Breast epithelium (tissue), 4 donors: ENCODE measurements at places on chromosomes 5 and 9. TPM values are rescaled to one million over a fixed set of nuclear protein-coding genes. Genes with fewer than 3 reads are reported as not detected.
A peak's percentile ranks its signal among the peaks of the same experiment; 100 is the strongest.

The SPATA31D4 gene
- not detected for total RNA-seq

The COL23A1 gene
- total RNA-seq: 0.32 TPM

The CCDC183 gene
- total RNA-seq: 0.64 TPM

GRCh38 chr9:137396227-137396626 lies 26.7 kb downstream of the EXD3 start:
- H3K36me3 ChIP-seq: no peaks in the 10 kb centered on the region
- H3K27me3 ChIP-seq: no peaks in the 10 kb centered on the region
- no peak overlapping the region for H3K27ac ChIP-seq
- no peak for DNase-seq
- H3K4me1 ChIP-seq: no peaks in the 10 kb centered on the region
- H3K4me3 ChIP-seq: no peak overlapping the region

DNA sequence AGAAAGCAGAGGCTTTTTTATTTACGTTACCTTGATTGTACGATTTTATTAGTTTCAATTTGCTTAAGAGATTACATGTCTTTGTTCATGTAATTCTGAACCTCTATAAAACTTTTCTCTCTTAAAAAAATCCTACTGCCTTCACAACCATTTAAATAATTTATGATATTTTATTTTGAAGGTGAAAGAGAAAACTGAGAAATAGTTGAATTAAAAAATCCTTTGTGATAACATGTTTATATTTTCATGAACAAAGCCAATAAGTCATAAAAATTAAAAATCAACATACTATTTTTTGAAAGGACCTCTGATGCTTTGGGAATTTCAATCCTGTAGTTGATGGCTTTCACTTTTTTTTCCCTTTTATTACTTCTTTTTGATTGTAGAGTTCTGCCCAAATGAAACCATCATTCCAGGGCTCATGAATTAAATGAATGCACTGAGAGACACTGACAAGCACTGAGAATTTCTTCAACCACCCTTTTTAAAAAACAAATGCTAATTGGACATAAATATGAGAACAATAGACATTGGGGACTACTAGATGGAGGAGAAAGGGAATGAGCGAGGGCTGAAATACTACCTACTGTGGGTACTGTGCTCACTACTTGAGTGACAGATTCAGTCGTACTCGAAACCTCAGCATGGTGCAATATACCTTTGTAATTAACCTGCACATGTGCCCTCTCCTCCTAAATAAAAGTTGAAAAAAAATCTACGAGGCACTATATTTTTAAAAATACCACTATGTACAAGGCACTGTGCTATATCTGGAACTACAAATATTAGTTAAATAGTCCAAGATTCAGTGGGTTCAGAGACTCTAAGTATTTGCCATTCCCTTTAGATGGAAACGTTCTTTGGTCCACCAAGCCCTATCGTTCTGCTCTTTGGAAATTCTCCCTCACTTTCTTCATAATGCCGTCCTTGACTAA lies 5.9 kb downstream of the CDKN2A start:
- no peaks in the 10 kb centered on the region for H3K4me1 ChIP-seq
- H3K4me3 ChIP-seq: no peak overlapping the region
- no peaks in the 10 kb centered on the region for H3K36me3 ChIP-seq
- no peak for DNase-seq
- H3K27me3 ChIP-seq: no peaks in the 10 kb centered on the region
- H3K27ac ChIP-seq: no peak overlapping the region

DNA sequence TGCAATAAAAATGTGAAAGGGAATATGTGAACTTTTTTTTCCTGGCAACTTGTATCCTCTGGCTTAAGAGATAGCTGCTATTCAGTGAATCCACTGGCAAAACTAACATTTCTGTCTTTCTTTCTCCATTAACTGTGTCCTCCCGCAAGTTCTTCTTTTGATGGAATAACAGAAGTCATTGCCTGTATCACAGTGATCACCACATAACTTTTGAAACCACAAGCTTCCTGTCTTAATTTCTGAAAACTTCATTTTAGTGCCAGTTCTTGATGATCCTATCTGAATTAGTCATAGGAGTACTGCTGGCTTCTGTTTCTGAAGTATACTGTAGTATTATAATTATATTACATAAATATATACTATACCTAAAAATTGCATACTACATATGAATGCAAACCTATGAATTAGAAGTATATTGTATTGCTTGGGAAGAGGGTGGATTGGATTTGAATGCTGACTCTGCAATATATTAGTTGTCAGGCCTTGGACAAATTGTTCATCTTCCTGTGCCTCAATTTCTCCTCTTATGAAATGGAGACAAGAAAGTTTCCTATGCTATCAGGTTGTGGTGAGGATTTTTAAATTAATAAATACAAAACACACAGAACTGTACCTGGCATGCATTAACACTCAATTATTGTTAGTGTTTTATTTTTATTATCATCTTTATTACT lies 441.6 kb downstream of the CETN3 start:
- DNase-seq: no peak
- no peaks in the 10 kb centered on the region for H3K4me1 ChIP-seq
- no peaks in the 10 kb centered on the region for H3K27me3 ChIP-seq
- H3K36me3 ChIP-seq: no peaks in the 10 kb centered on the region

The ZBED3 gene
- 4.8 TPM for total RNA-seq

DNA sequence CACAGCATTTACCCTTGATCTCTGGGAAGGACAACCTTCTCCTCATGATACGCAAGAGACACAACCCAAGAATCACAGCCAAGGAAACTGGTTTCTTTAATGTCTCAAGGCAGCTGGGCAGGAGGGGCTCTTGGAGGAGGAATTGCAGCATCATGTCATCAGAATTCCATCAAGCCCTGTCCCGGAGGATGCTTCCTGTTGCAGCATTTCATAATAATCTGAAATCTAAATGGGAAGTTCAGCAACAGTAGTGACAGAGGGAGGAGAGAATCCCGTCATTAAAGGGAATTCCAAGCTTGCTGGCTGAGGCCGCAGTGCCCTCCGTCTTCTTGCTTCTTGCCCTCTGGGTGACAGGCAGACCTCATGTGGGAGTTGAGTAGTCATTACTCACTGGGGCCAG lies 192.7 kb downstream of the TENT4A start:
- no peak for DNase-seq
- H3K27me3 ChIP-seq: no peaks in the 10 kb centered on the region
- no peak overlapping the region for H3K27ac ChIP-seq
- no peak overlapping the region for H3K4me3 ChIP-seq

DNA sequence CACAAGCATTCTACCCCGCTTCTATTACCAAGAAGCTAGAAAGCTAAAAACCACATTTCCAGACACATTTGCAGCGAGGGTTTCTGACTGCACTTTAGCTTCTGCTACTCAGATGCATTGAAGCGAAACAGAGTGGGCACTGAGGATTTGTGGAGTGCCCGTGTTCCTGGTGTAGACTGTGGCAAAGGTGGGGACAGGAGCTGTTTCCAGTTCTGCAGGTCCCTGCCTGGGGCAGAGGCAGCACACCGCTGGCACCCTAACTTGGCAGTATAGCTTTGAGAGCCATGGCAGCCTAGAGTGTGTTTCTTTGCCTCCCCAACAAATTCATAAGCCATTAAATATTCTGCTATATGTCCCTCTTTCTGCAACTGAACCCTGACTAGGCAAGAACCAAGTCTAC lies 108.6 kb upstream of the SPOCK1 start:
- no peaks in the 10 kb centered on the region for H3K4me1 ChIP-seq
- no peaks in the 10 kb centered on the region for H3K36me3 ChIP-seq
- DNase-seq: no peak
- H3K27ac ChIP-seq: no peak overlapping the region

DNA sequence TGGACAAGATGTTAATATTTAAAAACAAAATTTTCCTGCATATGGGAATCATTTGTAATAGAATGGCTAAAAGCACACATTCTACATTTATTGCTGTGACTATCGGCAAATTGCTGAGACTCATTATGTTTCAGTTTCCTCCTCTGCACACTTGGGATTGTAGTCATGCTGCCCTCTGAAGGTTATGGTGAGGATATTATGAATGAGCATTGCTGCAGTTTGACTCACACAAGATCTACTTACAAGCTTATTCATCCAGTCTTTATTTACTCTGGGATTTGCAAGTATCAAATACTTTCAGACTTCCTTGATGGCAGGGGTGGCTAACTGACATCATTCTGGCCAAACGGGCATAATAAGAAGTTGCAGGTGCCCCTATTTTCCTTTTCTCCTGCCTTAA lies 9.5 kb upstream of the NFIL3 start:
- no peaks in the 10 kb centered on the region for H3K4me1 ChIP-seq
- H3K27ac ChIP-seq: no peak overlapping the region
- no peak overlapping the region for H3K4me3 ChIP-seq
- H3K27me3 ChIP-seq: no peaks in the 10 kb centered on the region
- DNase-seq: no peak

The GDNF gene
- 0.15 TPM for total RNA-seq

DNA sequence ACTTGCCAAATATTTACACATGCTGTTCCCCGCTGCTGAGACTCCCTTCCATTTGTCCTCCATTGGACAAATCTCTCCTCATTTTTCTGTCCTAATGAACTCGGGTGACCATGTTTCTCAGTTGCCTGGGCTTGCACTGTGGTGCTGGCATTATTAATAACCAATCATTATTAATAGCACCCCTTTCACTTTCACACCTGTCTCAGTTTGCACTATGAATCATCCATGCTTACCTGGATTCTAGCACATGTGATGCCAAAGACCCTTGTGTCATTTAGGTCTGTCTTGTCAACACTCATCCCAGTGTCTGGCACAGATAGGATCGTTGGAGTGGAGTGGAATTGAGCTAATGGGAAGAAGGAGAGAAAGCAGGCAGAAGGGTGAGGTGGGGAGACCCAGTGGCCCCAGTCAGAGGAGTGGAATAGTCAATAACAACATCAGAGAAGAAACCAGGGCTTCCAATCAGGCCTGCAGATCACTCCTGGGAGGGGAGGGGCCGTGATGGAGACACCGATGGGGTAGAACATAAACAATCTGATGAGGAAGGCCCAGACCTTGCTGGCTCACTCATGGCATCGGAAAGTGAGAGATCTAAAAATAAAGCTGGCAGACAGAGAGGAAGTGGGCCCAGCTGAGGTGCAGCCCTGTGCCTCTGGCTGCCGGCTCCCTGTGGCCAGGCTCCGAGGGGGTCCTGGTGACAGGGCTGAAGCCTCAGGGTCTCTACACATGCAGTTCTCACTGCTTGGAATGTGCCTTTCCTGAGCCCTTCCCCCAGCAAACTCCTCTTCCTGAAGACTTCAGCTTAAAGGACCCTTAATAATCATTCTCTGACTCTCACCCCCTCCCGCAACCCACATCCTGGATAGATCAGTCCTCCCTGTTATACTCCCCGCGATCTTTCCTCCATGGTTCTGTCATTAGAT lies 33.5 kb upstream of the CRB2 start:
- H3K27me3 ChIP-seq: no peaks in the 10 kb centered on the region
- no peaks in the 10 kb centered on the region for H3K4me1 ChIP-seq
- H3K27ac ChIP-seq: peak overlapping the region; percentile 54
- H3K36me3 ChIP-seq: no peaks in the 10 kb centered on the region

DNA sequence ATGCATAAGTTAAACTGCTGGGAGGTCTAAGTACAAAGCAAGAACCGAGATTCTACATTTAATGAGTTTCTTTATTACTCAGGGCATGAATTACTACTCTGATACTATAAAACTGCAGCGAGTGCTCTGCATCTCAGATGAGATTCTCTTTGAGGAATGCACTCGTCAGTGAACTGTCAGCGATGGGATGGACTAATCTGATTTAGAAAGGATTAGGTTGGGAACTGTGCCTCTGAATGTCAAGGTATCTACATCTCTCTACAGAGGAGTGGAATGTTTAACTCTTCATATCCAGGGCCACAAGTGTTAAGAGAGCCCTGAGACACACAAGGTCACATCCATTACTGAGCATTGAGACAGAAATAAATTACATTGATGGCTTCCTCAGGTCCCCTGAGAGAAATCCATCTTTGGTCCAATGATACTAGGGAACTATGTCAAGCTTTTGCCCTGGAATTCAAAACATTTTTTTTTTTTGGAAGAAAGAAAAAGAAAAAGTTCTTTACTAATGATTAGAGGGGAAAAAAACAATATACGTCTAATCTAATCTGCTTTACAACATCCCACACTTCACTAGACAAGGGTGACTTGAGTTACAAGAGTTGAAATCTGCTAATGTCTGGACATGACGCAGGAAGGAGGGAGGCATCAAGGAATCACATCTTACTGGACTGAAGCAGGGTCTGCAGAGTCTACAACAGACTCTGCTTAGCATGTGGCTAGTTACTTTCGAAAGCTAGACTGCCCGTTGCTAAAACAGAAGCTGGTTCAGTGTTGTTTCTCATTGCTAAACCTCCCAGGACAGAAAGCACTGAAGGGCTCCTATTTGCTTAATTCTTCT lies 270.0 kb upstream of the TLE4 start:
- no peaks in the 10 kb centered on the region for H3K4me1 ChIP-seq
- no peaks in the 10 kb centered on the region for H3K36me3 ChIP-seq
- H3K4me3 ChIP-seq: no peak overlapping the region
- no peak for DNase-seq

- H3K27me3 ChIP-seq: no peaks in the 10 kb centered on the region
- no peak overlapping the region for H3K27ac ChIP-seq
- H3K4me1 ChIP-seq: peaks cover 10% of the 10 kb centered on the region
- H3K36me3 ChIP-seq: no peaks in the 10 kb centered on the region
- DNase-seq: no peak
- H3K4me3 ChIP-seq: no peak overlapping the region
Measured at GRCh38 chr5:14034963-14035362, 90.5 kb upstream of the DNAH5 start.

DNA sequence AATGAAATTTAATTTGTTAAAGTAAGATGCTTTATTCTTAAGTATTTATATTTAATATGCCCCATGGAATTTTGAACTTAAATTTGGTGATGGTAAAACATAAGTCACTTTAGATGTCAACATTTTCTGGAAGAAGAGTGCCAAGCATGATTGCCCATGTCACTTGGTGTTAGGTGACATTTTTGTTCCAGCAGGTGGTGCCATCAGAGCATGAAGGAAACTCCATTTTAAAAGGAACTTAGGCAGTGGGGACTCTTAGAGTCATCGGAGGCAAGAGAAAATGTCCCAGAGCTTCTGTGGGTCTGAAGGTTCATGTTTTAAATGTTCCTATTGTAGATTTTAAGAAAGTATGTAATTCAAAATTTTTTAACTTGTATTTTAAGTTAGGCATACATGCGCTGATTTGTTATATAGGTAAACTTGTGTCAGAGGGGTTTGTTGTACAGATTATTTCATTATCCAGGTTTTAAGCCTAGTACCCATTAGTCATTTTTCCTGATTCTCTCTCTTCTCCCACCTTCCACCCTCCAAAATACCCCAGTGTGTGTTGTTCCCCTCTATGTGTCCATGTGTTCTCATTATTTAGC lies 789.3 kb downstream of the SEMA5A start:
- H3K4me3 ChIP-seq: no peak overlapping the region
- H3K4me1 ChIP-seq: no peaks in the 10 kb centered on the region
- no peak for DNase-seq

The PCDHGB6 gene
- total RNA-seq: 12.8 TPM

- H3K27me3 ChIP-seq: no peaks in the 10 kb centered on the region
- DNase-seq: no peak
- H3K4me3 ChIP-seq: peak overlapping the region; percentile 94
- H3K4me1 ChIP-seq: peaks cover 8% of the 10 kb centered on the region
Measured at GRCh38 chr9:113152699-113153098, 1.9 kb downstream of the SLC31A2 start.
